ENCODE measurements at places on chromosomes 7 and 10. TPM values are rescaled to one million over a fixed set of nuclear protein-coding genes. Genes with fewer than 3 reads are reported as not detected.

GRCh38 chr7:130566168-130566897, 74.4 kb downstream of the MEST start:
- peaks cover 21% of the 10 kb centered on the region for H3K36me3 ChIP-seq
- no peaks in the 10 kb centered on the region for H3K27me3 ChIP-seq
- no peak for DNase-seq
- no peak overlapping the region for H3K27ac ChIP-seq
- H3K4me3 ChIP-seq, result no peak overlapping the region

Gene FGL2
- 0.16 TPM for total RNA-seq

Gene TSPAN33
- 7.5 TPM for total RNA-seq

- no peaks in the 10 kb centered on the region for H3K36me3 ChIP-seq
- no peak overlapping the region for H3K27ac ChIP-seq
- H3K27me3 ChIP-seq, result peaks cover 9% of the 10 kb centered on the region
- H3K4me3 ChIP-seq, result no peak overlapping the region
These were observed 10.9 kb upstream of the TAS2R39 start for GRCh38 chr7:143172354-143172753.

GRCh38 chr10:71649631-71650030, 69.9 kb downstream of the C10orf105 start:
- H3K36me3 ChIP-seq, result no peaks in the 10 kb centered on the region
- H3K27ac ChIP-seq, result no peak overlapping the region
- no peak overlapping the region for H3K4me3 ChIP-seq
- no peaks in the 10 kb centered on the region for H3K4me1 ChIP-seq
- DNase-seq, result no peak

GRCh38 chr7:102288285-102288930, 1.7 kb downstream of the SH2B2 start:
- DNase-seq, result peak; percentile 55
- H3K27ac ChIP-seq, result no peak overlapping the region
- H3K4me3 ChIP-seq, result peak overlapping the region; percentile 0
- no peaks in the 10 kb centered on the region for H3K36me3 ChIP-seq

GRCh38 chr10:104582602-104582951, 58.5 kb upstream of the SORCS3 start:
- no peaks in the 10 kb centered on the region for H3K36me3 ChIP-seq
- H3K4me3 ChIP-seq, result no peak overlapping the region
- no peak overlapping the region for H3K27ac ChIP-seq

Gene A1CF
- total RNA-seq, result not detected

DNA sequence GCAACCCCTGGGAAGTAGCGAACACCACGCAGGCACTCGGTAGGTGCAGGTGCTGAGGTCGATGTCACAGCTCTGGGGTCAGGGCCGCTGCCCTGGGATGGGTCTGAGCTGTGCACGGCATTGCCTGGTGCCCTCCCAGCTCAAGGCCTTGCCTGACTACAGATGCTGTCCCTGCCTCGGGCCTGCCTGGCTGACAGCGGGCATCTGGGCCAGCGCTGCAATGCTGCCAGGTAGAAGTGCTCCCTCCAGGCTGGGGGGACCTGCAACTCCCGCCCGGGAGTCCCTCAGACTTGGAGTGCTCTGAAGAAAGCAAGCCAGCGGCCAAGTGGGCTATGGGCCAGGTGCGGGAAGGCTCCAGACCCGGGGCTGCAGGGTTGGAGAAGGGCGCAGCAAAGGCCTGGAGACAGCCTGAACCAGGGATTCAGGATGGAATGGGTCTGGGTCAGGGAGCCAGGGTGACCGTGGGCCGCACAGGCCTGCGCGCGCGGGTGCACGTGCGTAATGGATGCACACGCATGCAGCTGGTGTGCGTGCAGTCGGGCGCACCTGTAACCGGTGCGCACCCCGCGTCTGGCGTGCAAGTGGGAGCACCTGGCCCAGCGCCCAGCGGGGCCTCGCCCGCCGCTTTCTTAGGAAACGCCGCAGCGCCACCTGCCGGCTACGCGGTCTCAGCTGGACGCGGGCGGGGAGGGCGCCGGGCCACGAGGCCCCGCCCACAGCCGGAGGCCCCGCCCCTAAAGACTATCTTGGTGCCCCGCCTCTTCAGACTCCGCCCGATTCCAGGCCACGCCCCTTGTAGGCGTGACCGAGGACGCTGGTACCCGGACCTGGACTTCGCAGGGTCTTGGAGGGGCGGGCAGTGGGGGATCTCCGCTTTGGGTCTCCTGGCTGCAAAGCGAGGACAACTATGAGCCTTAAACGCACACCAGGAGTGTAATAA, 46.7 kb downstream of the MICALL2 start:
- H3K36me3 ChIP-seq, result no peaks in the 10 kb centered on the region
- peaks cover 14% of the 10 kb centered on the region for H3K4me1 ChIP-seq
- H3K27ac ChIP-seq, result no peak overlapping the region
- H3K27me3 ChIP-seq, result peaks cover 5% of the 10 kb centered on the region
- no peak overlapping the region for H3K4me3 ChIP-seq
- DNase-seq, result peak; percentile 97

- H3K36me3 ChIP-seq, result no peaks in the 10 kb centered on the region
- H3K4me3 ChIP-seq, result no peak overlapping the region
- H3K27ac ChIP-seq, result no peak overlapping the region
- peak; percentile 18 for DNase-seq
- no peaks in the 10 kb centered on the region for H3K4me1 ChIP-seq
These were observed 70.1 kb upstream of the CABCOCO1 start for GRCh38 chr10:61592581-61592980.

DNA sequence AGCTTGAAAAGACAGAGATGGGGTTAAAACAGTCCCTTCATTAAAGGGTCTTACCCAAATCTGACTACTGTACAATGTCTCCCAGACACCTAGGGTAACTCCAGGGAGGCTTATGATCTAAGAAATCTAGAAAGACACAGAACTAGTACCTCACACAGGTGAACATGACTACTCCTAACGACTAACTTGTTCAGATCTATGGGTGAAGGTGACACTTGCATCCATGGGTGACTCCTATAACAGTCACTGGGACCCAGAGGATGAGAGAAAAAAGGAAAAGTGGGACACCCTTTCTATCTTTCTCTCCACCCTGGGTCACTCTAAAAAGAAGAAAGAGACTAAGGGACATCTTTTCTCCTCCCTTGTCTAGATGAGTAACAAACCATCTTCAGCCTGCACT, 19.2 kb downstream of the AKR1C8 start:
- H3K4me1 ChIP-seq, result peaks cover 10% of the 10 kb centered on the region
- peaks cover 3% of the 10 kb centered on the region for H3K27me3 ChIP-seq
- H3K4me3 ChIP-seq, result no peak overlapping the region
- H3K36me3 ChIP-seq, result peaks cover 10% of the 10 kb centered on the region

DNA sequence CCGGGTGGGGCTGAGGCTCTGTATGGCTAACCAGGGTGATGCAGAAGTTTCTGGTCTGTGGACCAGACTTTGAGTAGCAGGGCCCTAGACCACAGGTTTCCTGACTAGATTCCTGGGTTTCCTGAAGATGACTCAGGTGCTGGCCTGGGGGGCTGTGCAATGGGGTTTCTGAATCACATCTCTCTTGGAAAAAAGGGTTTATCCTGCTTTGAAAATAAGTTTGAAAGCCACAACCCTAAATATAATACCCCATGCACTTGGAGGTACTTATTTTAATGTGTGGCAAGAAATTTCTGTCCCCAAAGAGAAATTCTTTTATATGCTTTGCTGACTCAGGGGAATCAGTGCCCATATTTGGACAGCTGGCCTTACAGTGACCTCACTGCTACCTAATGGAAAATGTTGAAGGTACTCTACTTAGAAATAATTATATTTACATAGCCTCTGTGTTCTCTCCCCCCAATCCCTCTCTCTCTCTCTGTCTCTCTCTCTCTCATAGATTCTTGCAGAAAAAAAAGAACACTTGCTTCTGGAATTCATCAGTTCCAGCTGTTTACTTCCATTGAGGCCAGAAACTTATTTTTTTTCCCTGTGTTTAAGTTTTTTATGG, 184.4 kb upstream of the LYZL2 start:
- H3K4me1 ChIP-seq, result peaks cover 25% of the 10 kb centered on the region
- H3K36me3 ChIP-seq, result no peaks in the 10 kb centered on the region
- H3K27me3 ChIP-seq, result no peaks in the 10 kb centered on the region
- H3K27ac ChIP-seq, result peak overlapping the region; percentile 25
- no peak overlapping the region for H3K4me3 ChIP-seq
- DNase-seq, result no peak

- no peaks in the 10 kb centered on the region for H3K4me1 ChIP-seq
- peaks cover 2% of the 10 kb centered on the region for H3K27me3 ChIP-seq
- H3K36me3 ChIP-seq, result no peaks in the 10 kb centered on the region
- no peak overlapping the region for H3K4me3 ChIP-seq
- H3K27ac ChIP-seq, result no peak overlapping the region
These were observed 128.0 kb downstream of the ADRA2A start for GRCh38 chr10:111204838-111205237.

Gene TES
- 84.8 TPM for total RNA-seq

GRCh38 chr7:90668992-90669391, 72.9 kb downstream of the CDK14 start:
- DNase-seq, result no peak
- no peaks in the 10 kb centered on the region for H3K4me1 ChIP-seq
- no peak overlapping the region for H3K27ac ChIP-seq

DNA sequence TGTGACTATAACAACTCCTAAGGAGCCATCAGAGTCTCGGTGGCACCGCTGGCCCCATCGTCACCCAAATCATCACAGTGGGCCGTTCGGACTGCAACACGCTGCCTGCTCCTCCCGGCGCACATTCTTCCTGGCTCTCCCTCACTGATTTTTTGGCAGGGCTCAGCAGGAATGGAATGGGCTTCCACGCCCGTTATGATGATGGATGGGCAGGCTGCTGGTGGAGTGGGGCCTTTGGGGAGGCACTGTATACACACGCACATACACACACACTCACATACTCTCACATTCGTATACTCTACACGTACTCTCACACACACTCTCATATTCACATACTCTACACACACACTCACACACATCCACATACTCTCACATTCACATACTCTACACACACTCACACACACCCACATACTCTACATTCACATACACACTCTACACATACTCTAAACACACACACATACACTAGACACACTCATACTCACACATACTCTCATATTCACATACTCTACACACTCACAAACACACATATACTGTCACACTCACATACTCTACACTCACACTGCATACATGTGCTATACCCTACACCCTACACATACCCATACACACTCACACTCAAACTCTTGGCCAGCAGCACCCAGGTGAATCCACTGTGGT, 99.8 kb downstream of the KCNMA1 start:
- H3K4me1 ChIP-seq, result no peaks in the 10 kb centered on the region
- no peak overlapping the region for H3K27ac ChIP-seq
- no peak overlapping the region for H3K4me3 ChIP-seq
- no peak for DNase-seq
- no peaks in the 10 kb centered on the region for H3K27me3 ChIP-seq
- H3K36me3 ChIP-seq, result no peaks in the 10 kb centered on the region

GRCh38 chr10:84525120-84525806, 196.9 kb downstream of the CCSER2 start:
- H3K36me3 ChIP-seq, result peaks cover 5% of the 10 kb centered on the region
- DNase-seq, result no peak
- no peak overlapping the region for H3K4me3 ChIP-seq
- peaks cover 6% of the 10 kb centered on the region for H3K4me1 ChIP-seq
- H3K27ac ChIP-seq, result no peak overlapping the region

GRCh38 chr7:14009453-14010418, 20.3 kb upstream of the ETV1 start:
- no peak for DNase-seq
- H3K4me3 ChIP-seq, result no peak overlapping the region
- H3K4me1 ChIP-seq, result no peaks in the 10 kb centered on the region
- H3K36me3 ChIP-seq, result no peaks in the 10 kb centered on the region
- no peak overlapping the region for H3K27ac ChIP-seq

DNA sequence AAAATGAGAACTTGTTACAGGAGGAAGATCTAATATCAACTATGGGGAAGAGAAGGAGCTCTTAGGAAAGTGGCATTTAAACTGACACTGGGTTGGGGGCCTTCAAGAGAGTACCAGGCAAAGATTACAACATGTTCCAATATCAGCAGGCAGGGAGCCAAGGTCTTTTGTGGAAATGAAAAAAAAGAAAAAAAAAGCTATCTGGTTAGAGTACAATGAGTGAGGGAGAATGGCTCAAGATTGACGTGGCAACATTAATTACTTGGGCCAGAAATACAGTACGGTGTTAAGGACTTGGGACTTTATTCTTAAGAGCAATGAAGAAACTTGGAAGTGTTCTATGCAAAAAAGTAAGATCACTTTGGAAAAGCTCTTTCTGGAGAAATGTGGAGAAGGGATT, 132.3 kb upstream of the CDK1 start:
- peaks cover 34% of the 10 kb centered on the region for H3K4me1 ChIP-seq
- no peak overlapping the region for H3K4me3 ChIP-seq
- H3K27me3 ChIP-seq, result no peaks in the 10 kb centered on the region
- H3K36me3 ChIP-seq, result no peaks in the 10 kb centered on the region
- no peak overlapping the region for H3K27ac ChIP-seq

Gene VIM
- 334 TPM for total RNA-seq

Gene METTL27
- 2.2 TPM for total RNA-seq
